ENCODE measurements at places on chromosomes 13 and 19.
A peak's percentile ranks its signal among the peaks of the same experiment; 100 is the strongest.

DNA sequence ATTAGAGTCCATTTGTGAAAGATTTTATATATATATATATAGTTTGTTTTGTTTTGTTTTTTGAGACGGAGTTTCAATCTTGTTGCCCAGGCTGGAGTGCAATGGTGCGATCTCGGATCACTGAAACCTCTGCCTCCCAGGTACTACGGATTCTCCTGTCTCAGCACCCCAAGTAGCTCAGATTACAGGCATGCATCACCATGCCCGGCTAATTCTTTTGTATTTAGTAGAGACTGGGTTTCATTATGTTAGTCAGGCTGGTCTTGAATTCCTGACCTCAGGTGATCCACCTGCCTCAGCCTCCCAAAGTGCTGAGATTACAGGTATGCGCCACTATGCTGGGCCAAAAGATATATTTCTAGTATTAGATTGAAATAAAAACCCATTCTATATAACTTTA lies 4.0 kb upstream of the ZNF701 start:
- peaks cover 8% of the 10 kb centered on the region for H3K36me3 ChIP-seq
- no peak overlapping the region for H3K27ac ChIP-seq
- H3K4me3 ChIP-seq: no peak overlapping the region
- H3K4me1 ChIP-seq: peaks cover 17% of the 10 kb centered on the region
- DNase-seq: no peak

- no peaks in the 10 kb centered on the region for H3K27me3 ChIP-seq
- H3K27ac ChIP-seq: no peak overlapping the region
- DNase-seq: no peak
- no peak overlapping the region for H3K4me3 ChIP-seq
- peaks cover 6% of the 10 kb centered on the region for H3K4me1 ChIP-seq
Measured at GRCh38 chr13:25827831-25828465, 223.9 kb downstream of the SHISA2 start.

GRCh38 chr19:17968362-17968761 lies 1.5 kb downstream of the KCNN1 start:
- H3K27me3 ChIP-seq: peaks cover 24% of the 10 kb centered on the region
- peaks cover 7% of the 10 kb centered on the region for H3K4me1 ChIP-seq
- DNase-seq: no peak
- no peak overlapping the region for H3K4me3 ChIP-seq
- H3K36me3 ChIP-seq: no peaks in the 10 kb centered on the region

DNA sequence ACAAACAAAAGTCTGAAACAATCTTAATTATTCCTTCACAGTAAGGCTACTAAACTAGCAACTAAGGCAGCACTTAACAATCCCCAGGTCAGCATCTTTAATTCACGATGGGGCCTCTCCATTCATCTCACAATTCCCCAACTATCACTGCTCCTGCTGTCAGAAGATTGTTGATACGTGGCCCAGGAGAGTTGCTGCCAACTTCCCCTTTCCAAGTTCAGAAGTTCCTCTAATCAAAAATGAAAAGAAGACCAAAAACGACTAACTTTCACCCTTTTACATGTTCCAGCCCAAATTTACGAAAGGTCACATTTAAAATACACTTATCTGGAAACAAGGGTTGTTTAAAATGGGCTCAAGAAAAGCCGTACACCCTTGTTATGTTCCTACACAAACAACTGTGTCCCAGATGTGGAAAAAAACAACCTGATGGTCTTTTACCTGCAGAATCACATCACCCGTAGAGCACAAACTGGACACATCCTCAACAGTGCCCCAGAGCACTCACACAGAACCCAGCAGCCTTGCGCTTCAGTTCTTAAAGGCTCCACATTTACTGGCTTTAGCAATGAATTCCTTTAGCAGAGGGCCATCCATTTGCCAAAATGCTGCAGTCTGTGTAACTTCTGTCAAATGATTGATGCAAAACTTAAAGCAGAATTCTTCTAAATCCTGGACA lies 38.0 kb downstream of the PHF11 start:
- H3K36me3 ChIP-seq: peaks cover 20% of the 10 kb centered on the region
- no peak for DNase-seq
- H3K4me3 ChIP-seq: no peak overlapping the region
- no peaks in the 10 kb centered on the region for H3K4me1 ChIP-seq
- no peaks in the 10 kb centered on the region for H3K27me3 ChIP-seq

DNA sequence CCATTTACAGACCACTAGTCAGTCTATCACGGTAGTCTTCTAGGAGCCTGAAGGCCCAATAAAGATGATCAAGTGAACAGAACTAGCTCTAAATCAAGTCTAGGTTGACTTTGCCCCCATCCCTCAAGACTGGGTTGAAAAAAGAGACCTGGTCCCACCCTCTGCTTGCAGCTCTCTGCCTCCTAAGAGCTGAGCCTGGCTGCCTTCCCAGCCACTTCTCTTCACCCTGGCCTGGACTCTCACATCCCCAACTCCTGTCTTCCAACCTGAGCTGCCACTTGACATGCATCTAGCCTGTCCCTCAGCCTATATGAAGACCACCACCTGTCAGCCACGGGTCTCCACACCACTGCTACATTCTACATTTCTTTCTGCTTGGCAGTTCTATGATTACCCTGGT lies 99.6 kb downstream of the FOXO1 start:
- no peaks in the 10 kb centered on the region for H3K36me3 ChIP-seq
- H3K27me3 ChIP-seq: no peaks in the 10 kb centered on the region
- H3K27ac ChIP-seq: no peak overlapping the region
- H3K4me1 ChIP-seq: peaks cover 25% of the 10 kb centered on the region
- no peak overlapping the region for H3K4me3 ChIP-seq
- no peak for DNase-seq

DNA sequence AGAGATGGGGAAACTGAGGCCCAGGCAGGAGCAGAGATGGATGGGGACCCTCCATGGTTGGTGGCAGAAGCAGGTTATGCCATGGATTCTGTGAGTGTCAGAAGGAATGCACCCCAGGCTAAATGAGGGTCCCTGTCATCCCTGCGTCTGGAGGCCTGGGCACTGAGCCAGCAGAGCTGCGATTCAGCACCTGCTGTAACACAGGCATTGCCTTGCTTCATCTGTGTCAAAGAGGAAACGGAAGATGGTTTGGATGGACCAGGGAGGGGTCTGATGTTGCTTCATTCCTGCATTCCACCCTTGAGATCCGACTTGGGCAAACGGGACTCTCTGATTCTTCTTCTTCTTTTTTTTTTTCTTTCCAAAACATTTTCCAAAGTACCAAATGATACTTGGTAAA lies 1.2 kb downstream of the C5AR1 start:
- no peak overlapping the region for H3K27ac ChIP-seq
- peaks cover 22% of the 10 kb centered on the region for H3K27me3 ChIP-seq
- no peaks in the 10 kb centered on the region for H3K4me1 ChIP-seq

DNA sequence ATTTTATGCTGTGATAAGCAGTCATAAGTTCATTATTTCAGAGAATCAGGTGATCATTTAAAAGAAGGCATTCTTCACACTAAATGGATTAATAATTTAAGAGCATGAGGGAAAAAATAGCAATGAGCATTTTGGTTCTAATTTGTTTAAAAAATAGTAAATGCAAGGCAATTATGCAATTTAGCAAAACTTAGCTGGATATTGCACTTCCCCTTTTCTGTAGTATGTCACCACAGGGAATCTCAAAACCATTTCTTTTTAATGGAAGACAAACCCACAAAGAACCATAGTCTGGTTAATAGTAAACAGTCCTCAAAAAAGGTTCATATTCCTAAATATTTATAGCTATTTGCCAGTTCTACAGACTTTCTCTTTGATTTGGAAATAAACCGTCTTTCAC lies 30.2 kb downstream of the COG6 start:
- no peak for DNase-seq
- H3K4me3 ChIP-seq: no peak overlapping the region
- H3K36me3 ChIP-seq: peaks cover 9% of the 10 kb centered on the region
- peaks cover 2% of the 10 kb centered on the region for H3K4me1 ChIP-seq
- no peaks in the 10 kb centered on the region for H3K27me3 ChIP-seq
- H3K27ac ChIP-seq: no peak overlapping the region

DNA sequence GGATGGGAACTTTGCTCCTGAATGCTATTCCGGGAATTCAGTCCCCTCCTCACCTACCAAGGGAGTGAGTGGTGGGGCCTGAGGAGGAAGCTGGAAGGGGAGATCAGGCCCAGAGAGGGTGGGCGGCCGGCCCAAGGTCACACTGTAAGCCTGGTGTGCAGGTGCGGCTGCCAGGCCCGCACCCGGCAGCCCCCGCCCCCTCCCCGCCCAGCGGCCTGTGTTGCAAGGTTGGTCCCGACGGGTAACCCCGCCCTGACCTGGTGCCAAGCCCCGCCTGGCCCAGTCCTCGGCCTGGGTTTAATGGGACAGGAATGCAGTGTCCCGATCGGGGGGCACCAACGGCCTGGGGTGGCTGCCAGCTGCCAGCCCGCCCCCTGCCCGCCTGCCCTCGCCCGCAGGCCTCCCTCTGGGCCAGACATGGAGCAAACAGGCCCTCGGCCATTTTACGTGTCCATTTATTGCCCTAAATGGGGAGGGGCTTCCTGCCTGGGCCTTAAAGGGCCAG lies 5.5 kb downstream of the ZBTB7A start:
- H3K36me3 ChIP-seq: no peaks in the 10 kb centered on the region
- no peak overlapping the region for H3K4me3 ChIP-seq
- no peaks in the 10 kb centered on the region for H3K27me3 ChIP-seq
- no peak overlapping the region for H3K27ac ChIP-seq
- peaks cover 2% of the 10 kb centered on the region for H3K4me1 ChIP-seq

GRCh38 chr13:64276232-64276631 lies 2860.6 kb upstream of the PCDH20 start:
- H3K27ac ChIP-seq: no peak overlapping the region
- DNase-seq: no peak
- H3K27me3 ChIP-seq: no peaks in the 10 kb centered on the region
- no peak overlapping the region for H3K4me3 ChIP-seq
- H3K36me3 ChIP-seq: no peaks in the 10 kb centered on the region

- no peaks in the 10 kb centered on the region for H3K4me1 ChIP-seq
- peaks cover 78% of the 10 kb centered on the region for H3K27me3 ChIP-seq
- no peak overlapping the region for H3K4me3 ChIP-seq
- no peak for DNase-seq
Measured at GRCh38 chr19:50812474-50812873, 11.1 kb downstream of the KLK1 start.

- H3K27me3 ChIP-seq: peaks cover 21% of the 10 kb centered on the region
- H3K4me1 ChIP-seq: no peaks in the 10 kb centered on the region
- no peak overlapping the region for H3K4me3 ChIP-seq
Measured at GRCh38 chr13:45594764-45595163, 20.8 kb downstream of the ERICH6B start.

DNA sequence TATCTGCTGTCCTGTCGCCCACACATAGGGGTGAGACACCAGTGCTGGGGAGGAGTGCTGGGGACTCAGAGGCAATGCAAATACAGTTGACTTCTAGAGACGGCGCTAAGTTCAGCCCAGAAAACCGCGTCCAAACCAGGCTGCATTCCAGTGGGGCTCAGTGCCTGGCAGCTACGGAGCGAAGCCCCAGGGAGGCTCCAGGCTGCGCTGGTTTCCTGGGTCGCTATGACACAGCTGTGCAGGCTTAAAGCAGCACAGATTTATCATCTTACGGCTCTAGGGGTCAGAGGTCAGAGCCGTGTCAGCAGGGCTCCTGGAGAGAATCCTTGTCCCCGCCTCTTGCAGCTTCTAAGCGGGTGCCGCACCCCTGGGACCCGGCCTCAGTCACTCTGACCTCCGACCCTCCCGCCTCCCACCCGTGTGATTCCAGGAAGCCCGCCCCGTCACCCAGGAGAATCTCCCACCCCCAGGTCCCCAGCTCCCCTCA lies 61.6 kb downstream of the ANKRD10 start:
- no peaks in the 10 kb centered on the region for H3K36me3 ChIP-seq
- DNase-seq: no peak
- H3K27me3 ChIP-seq: peaks cover 8% of the 10 kb centered on the region
- peaks cover 2% of the 10 kb centered on the region for H3K4me1 ChIP-seq

- H3K27me3 ChIP-seq: peaks cover 11% of the 10 kb centered on the region
- no peaks in the 10 kb centered on the region for H3K36me3 ChIP-seq
- no peak for DNase-seq
- H3K27ac ChIP-seq: no peak overlapping the region
- H3K4me3 ChIP-seq: no peak overlapping the region
Measured at GRCh38 chr13:42883771-42884467, 102.5 kb downstream of the FAM216B start.

DNA sequence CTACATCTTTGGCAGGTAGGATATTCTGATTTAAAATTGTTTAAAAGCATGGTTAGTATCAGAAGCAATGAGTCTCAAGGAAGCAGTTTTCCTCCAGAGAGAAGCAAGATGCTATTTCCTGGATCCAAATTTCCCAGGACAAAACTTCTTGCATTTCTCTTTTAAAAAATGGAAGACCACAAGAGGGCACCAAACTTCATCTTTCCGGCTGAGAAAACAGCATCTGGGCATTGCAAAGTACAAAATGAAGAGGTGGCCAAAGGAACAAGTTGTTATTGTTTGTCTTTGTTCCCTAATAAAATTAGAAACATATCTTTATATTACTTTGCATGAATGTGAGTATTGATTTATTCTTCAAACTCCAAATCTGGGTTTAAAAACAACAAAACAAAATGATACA lies 60.0 kb upstream of the LRCH1 start:
- DNase-seq: no peak
- H3K27me3 ChIP-seq: peaks cover 26% of the 10 kb centered on the region
- peaks cover 13% of the 10 kb centered on the region for H3K4me1 ChIP-seq
- no peak overlapping the region for H3K27ac ChIP-seq
- no peaks in the 10 kb centered on the region for H3K36me3 ChIP-seq

DNA sequence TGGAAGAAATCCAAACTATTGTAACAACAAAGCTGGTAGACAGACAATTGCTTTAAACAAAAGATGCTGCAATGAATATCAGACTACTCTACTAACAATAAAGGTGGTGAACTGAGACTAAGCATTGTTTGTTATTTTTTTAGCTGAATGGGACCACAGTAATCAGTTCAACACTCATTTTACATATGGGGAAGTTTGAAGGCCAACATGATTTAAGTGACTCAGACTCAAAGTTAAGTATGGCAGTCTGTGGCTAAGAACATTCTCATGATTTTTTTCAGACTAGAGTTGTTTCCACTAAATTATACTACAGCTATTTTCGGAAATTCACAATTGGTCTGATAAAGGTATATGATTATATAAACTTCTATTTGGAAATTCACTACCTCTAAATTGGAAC lies 10.4 kb downstream of the EXOSC8 start:
- peaks cover 35% of the 10 kb centered on the region for H3K36me3 ChIP-seq
- no peak overlapping the region for H3K4me3 ChIP-seq
- peaks cover 10% of the 10 kb centered on the region for H3K4me1 ChIP-seq
- no peaks in the 10 kb centered on the region for H3K27me3 ChIP-seq

DNA sequence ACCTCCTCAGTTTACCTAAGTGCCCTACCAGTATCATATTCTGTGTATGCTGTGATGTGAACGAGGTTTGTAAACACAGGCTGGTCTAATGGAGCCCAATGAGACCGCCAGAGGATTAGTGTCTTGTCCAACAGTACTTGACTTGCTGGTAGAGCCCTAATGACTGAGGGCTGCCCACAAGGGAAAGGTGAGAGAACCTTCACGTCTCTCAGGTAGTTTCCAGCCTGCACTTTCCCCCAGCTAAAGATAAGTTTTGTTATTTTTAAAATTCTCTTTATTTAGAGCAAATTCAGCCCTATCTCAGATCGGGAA lies 498 bp upstream of the RBM26 start:
- peak overlapping the region; percentile 92 for H3K4me3 ChIP-seq
- peaks cover 31% of the 10 kb centered on the region for H3K4me1 ChIP-seq
- DNase-seq: no peak
- H3K27ac ChIP-seq: peak overlapping the region; percentile 99
- H3K27me3 ChIP-seq: no peaks in the 10 kb centered on the region

GRCh38 chr19:35365303-35365702 lies 5.6 kb upstream of the GPR42 start:
- no peaks in the 10 kb centered on the region for H3K36me3 ChIP-seq
- H3K27me3 ChIP-seq: no peaks in the 10 kb centered on the region
- no peak overlapping the region for H3K27ac ChIP-seq
- DNase-seq: no peak
- peaks cover 7% of the 10 kb centered on the region for H3K4me1 ChIP-seq

GRCh38 chr13:51370811-51371210 lies 31.3 kb downstream of the SERPINE3 start:
- peaks cover 14% of the 10 kb centered on the region for H3K36me3 ChIP-seq
- no peak overlapping the region for H3K27ac ChIP-seq
- H3K27me3 ChIP-seq: no peaks in the 10 kb centered on the region
- no peaks in the 10 kb centered on the region for H3K4me1 ChIP-seq
- no peak overlapping the region for H3K4me3 ChIP-seq
